ENCODE measurements at places on chromosomes 4 and X.

DNA sequence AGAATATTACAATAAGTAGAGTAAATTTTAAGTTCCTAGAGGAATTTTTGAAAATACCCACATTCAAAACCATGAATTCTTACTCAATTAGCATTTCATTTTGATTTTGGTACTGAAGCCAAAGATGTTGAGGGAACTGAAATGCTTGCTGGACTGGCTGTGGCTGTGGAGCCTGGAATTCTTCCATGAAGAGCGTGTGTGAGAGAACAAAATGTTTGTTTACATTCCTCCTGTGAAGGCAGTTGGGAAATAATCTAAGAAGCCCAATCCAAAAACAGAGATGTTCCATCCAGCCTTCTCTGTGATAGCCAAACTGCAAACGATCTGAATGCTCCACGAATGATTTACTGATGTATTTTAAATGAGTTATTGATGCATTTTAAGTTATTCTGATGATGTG lies 3.8 kb upstream of the ADH1B start:
- DNase-seq, result peak; percentile 98

DNA sequence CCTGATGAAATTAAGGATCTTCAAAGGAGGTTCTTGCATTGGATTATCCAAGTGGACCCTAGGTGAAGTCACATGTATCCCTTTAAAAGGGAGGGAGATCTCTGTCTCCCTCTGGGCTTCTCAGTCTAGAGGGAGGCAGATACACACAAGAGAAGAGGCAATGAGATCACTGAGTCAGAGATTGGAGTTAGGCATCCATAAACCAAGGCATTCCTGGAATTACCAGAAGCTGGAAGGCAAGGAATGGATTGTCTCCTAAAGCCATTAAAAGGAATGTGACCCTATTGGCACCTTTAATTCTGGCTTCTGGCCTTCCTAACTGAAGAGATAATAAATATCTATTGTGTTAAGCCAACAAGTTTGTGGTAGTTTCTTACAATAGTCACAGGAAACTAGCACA lies 383.2 kb downstream of the PACRGL start:
- no peak for DNase-seq

GRCh38 chrX:88838392-88838791 lies 91.4 kb downstream of the CPXCR1 start:
- DNase-seq, result no peak

DNA sequence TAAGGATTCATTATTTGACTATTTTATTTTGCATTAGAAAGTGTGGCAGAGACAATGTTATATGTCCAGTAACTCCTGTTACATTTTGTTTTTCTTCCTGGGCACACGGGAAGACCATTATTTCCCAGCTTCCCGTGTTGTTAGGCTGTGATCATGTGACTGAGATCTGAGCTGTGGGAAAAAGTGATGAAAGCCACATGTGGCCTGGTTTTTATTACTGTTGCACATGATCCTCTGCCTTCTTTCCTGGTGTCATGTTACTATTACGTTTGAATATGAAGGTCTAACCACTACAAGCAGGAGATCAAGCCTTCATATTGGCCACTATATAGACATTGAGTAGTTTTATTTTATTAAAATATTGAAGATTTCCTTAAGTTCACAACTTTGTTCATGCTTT lies 28.2 kb upstream of the MID1 start:
- DNase-seq, result peak; percentile 52

- no peak for DNase-seq
These were observed 54.8 kb upstream of the DCLK2 start for GRCh38 chr4:150023489-150023888.

DNA sequence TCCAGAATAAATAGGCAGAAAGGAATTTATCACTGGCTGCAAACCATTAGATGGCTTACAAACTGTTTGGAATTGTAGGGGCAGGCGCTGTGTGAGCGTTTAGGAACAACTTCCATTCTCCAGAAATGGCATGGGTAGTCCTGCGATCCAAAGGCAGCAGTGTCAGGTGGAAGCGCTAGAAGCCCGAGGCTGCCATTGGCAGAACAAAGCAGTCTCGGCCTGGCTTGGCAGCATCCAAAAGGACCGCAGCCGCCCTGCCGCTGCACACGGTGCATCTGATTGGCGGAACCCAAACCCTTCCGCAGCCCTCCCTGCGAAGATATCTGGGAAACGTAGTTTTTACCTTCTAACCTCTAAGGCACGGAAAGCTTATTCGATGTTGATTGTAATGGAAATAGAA lies 23.6 kb upstream of the YTHDC1 start:
- peak; percentile 79 for DNase-seq

DNA sequence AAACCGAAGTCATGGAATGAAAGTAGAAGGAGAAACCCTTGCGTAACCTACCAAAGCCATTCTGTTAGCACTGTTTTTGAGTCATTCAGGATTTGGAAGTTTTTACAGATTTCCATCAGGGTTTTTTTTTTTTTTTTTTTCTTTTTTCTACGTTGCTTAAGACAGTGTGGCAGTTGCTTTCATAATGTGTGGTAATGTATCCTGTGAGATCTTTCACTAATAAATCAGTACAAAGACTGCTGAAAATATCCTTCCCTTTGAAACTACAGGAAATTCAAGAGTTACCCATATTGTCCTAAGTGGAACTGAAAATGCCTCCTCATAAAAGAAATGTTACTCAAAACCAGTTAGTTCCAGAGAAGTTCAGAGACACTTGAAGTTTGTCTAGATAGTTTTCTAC lies 137.8 kb downstream of the RAPGEF2 start:
- peak; percentile 42 for DNase-seq

- DNase-seq, result no peak
These were observed 6.5 kb upstream of the DLG3 start for GRCh38 chrX:70437921-70438665.

DNA sequence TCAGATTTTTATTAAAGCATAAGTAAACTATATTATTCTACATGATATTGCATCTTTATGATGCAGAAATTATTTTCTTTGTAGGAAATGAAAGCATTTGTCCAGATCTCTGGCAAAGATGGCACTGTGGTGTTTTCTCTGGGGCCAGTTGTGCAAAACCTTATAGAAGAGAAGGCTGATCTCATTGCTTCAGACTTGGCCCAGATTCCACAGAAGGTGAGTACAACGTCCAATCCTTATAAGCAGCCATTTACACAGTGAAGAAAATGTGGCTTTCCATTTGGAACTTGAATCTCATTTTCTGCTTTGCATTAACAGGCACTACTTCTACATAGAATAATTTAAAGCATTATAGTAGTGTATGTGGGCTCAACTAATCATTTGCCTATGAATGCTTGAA lies 6.9 kb upstream of the UGT2B7 start:
- DNase-seq, result no peak

GRCh38 chr4:47933840-47934239 lies 19.5 kb upstream of the NFXL1 start:
- DNase-seq, result peak; percentile 81

- DNase-seq, result peak; percentile 5
These were observed 252.8 kb downstream of the NAP1L3 start for GRCh38 chrX:93420525-93421082.

GRCh38 chr4:82382751-82383150 lies 9.0 kb upstream of the HNRNPD start:
- no peak for DNase-seq

- DNase-seq, result no peak
These were observed 1.4 kb upstream of the FUNDC1 start for GRCh38 chrX:44544036-44544435.

- no peak for DNase-seq
These were observed 200.3 kb upstream of the NHS start for GRCh38 chrX:17174671-17175070.

- DNase-seq, result peak; percentile 42
These were observed 111.2 kb downstream of the ZNF518B start for GRCh38 chr4:10346023-10346422.

DNA sequence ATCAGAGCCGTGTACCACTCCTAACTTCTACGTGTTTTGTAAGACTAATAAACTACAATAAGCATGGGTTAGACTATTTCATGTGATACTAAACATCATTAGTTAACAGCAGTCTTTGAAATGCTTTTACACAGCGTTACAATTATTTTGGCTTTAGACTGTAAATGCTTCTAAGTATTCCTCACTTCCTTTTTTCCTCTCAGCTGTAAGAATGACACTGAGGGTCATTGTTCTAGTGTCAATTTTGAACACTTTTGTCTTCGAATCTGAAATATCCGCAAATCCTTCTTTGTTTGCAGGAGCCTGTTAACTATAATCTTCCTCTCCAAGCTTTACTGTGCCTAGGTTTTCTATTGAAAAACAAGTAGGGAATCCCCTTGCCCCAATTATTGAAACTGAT lies 1.5 kb downstream of the ABCE1 start:
- peak; percentile 23 for DNase-seq

DNA sequence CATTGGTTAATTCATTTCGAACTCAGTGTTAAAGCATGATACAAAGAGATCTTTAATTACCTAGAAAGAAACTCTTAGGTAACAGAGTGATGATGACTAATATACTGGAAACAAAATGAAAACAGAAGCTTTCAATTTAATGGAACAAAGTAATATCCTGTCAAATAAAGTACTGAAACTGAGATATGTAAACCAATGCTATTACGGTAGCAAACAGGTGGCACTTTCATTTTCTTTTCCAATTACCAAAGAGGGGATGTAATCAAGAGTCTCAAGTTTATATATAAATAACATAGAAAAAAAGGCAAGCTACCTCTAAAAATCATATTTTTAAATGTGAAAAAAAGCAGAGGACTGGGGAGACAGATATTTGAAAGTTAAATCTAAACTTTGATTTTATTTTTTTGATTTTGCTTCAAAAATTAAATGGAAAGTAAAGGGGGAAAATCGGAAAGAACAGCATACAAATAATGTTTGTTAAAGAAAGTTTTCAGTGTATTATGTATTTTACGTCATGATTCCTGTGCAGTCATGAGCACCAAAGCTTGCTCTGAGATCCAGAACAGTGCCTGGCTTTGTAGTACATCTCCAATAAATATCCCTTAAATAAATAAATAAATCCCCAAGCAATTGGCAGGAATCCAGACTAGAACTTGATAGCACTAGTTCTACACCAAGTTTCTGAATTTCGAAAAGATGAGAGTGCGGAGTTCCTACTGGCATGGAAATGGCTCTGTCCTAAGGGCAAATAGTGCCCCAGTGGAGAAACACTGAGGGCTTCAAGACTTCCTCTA lies 25.0 kb upstream of the RAPGEF2 start:
- DNase-seq, result no peak

DNA sequence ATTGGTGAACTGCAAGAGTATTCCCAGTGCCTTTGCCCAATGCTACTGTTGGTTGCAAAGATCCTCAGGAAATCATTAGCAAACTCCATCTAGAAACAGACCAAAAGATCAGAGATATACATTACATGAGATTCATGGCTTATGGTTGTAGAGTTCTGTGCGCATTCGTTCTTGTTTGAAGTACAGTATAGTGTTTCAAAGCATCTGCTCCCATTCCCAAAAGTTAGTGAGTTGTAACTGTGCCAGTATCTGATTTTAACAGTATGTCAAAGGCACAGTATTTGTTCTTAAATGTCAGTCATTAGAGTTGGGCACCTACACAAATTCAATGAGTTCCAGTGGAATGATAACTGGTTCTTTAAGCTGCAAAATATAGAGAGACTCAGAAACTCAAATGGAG lies 314.7 kb upstream of the ATOH1 start:
- no peak for DNase-seq

DNA sequence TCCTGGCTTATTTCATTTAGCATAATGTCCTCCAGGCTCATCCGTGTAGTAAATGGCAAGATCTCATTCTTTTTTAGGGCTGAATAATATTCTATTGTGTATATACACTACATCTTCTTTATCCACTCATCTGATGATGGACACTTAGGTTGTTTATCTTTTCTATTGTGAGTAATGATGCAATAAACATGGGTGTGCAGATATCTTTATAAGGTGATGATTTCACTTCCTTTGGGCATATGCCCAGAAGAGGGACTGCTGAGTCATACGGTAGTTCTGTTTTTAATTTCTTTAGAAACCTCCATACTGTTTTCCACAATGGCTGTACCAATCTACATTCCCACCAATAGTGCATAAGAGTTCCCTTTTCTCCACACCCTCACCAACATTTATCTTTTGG lies 317.6 kb upstream of the CNKSR2 start:
- DNase-seq, result peak; percentile 7

GRCh38 chrX:38675856-38676255 lies 114.5 kb downstream of the TSPAN7 start:
- DNase-seq, result no peak

DNA sequence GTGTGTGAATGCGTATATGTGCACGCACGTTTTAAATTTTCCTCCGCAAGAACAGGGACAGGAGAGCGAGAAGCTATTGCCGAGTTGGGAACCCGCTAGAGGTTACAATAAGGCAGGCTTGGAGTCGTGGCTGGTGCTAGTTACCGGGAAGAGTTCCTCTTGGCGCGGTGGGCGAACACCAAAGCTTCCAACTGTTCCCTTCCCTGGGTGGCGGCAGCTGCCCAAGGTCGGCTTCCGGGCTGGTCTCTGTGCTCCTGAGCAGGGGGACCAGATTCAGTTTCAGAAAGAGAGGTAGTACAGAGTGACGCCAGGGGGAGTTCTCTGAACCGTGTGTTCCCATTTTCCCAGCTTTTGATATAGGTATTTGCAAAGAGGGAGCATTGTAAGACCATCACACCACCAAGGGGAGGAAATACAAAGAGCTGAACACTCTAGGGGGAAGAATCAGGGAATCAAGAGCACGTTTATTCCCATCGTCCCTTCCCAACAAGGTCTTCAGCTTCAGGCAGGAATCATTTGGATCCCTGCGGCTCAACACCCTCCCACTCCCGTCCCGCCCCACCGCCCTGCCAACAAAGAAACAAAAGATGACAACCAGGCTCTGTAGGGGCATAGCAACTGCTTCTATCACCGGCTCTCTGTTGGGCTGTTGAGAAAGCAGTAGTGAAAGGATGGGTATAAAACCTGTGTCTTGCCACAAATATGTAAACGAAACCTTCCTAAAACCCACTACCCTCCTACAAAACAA lies 113.6 kb upstream of the TEX13C start:
- DNase-seq, result no peak

DNA sequence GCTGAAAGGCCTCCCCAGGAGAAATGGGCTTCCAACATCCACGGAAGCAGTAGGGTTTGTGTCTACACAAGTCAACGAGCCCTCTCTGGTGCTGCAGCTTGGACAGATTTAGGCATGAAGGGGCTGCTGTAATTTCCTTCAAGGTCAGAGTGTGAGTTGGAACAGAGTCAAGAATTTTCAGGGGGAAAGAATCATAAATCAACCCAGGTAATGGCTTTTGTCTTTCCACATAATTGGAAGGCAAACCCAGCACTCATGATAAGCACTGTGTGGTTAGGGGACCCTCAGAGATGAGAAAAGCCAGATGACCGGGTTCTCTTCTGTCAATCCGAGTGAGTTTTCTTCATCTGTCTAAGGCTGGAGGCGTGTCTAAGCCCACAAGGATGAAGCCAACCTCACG lies 78.6 kb upstream of the MXRA5 start:
- no peak for DNase-seq
